Caki2 (cell line): ENCODE measurements at places on chromosomes 12 and 14.

- peak; percentile 95 for DNase-seq
Observed at GRCh38 chr12:5078423-5078822, 34.7 kb downstream of the KCNA5 start.

GRCh38 chr12:7646178-7646475, 19.6 kb downstream of the APOBEC1 start:
- DNase-seq, result no peak

DNA sequence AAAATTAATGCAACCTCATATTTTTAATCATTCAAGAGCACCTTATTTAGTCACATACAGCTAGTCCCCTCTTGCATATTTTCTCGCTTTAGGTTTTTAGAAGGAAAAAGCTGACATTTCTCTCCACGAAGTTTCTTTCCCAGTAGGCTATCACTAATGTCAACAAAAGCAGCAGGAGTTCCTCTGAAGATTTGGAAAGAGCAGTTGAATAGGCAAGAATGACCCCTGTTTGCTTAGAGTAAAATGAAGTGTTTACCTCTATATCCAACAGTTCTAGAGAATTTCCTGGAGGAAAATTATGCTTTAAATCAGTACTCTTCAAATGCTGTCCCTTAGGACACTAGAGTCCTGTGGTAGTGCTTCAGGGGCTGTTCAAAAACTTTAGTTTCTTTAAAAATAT, 188.1 kb upstream of the PRKD1 start:
- DNase-seq, result no peak

DNA sequence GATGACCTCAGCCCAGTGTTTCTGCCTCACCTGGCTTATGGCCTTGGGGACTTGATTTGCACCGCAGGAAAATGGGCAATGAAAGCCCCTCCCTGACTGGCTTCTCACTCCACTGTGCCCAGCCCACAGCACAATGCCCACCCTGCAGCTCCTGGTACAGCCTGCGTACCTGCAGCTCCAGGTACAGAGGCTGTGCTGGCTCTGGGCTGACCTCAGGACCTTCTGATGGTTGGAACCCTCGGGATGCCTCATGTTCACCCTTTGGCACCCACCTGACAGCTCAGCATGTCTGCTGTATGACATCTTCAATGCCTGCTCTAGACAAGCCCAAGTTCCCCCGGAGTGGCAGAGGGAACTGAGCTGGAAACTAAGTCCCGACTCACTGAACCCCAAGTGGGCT, 87.1 kb downstream of the ALG10 start:
- no peak for DNase-seq

DNA sequence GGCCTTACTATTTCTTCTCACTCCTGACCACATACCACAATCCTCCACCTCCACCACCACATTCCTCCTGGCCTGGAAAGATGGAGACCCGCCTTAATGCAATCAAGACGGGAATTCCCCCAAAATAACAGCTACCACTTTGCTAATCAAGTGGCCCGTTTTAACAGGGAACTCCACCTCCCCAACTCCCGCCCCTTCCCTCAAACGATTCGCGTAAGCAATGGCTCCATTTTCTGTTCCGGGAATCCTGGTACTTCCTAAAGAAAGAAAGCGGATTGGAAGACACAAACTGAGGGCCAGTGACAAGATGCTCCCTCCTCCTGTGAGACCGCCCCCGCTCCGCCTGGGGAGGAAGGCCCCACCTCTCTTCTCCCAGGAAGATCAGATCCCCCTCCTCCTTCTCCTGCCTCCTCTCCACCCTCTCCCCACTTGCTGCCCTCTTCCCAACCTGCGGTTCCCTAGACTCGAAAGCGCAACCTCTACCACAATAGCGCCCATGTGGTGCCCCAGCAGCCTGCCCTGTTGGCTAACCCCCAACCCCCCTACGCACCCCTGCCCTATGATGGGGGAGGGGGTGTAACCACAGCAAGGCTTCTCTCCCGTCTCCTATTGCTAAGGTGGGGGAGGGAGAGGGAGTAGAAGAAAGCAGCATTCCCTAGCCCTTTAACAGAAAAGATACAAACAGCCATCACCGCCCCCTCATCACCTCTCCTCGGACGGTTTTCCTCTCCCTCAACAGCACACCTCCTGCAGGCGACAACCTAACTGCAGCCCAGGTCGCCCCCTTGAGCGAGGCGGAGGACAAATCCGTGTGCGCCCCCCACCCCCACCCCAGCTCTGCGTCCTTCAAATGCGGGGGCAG, 777 bp downstream of the ARF3 start:
- peak; percentile 99 for DNase-seq
